ENCODE measurements at places on chromosomes 6 and 20. TPM values are rescaled to one million over a fixed set of nuclear protein-coding genes. Genes with fewer than 3 reads are reported as not detected.

The FOXF2 gene
- not detected for total RNA-seq

GRCh38 chr6:127481111-127481510 lies 21.9 kb upstream of the KIAA0408 start:
- no peaks in the 10 kb centered on the region for H3K36me3 ChIP-seq
- DNase-seq = no peak
- H3K4me1 ChIP-seq = no peaks in the 10 kb centered on the region
- H3K27ac ChIP-seq = no peak overlapping the region

- no peaks in the 10 kb centered on the region for H3K4me1 ChIP-seq
- no peak for DNase-seq
- H3K4me3 ChIP-seq = no peak overlapping the region
- H3K27me3 ChIP-seq = no peaks in the 10 kb centered on the region
These were observed 8.6 kb downstream of the HNF4A start for GRCh38 chr20:44364068-44364467.

DNA sequence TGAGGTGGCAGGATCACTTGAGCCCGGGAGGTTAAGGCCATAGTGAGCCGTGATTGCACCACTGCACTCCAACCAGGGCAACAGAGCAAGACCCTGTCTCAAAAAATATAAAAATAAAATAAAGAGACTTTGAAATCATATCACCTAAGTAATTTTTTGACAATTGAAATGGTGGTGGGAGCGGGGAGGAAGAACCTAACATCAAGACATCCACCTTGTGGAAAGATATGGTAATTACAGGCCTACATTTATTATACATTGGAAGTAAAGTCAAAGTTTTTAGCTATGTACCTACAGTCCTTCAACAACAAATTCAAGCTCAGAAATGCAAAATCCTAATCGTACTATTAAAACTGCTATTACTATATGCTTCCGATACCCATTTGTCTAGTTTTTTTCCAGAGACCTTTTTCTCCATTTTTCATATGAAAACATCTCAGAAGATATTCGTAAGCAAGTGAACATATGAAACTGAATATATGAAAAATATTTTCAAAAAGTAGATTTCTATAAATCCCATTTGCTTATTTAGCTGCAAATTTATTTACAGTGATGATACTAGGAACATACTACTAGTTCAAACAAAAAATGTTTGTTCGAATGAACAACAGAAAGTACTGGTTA lies 83.3 kb downstream of the SYCP2 start:
- H3K36me3 ChIP-seq = no peaks in the 10 kb centered on the region
- H3K27ac ChIP-seq = no peak overlapping the region
- peaks cover 23% of the 10 kb centered on the region for H3K27me3 ChIP-seq
- DNase-seq = peak; percentile 28
- H3K4me1 ChIP-seq = no peaks in the 10 kb centered on the region

GRCh38 chr6:148140772-148141557 lies 201.7 kb upstream of the SASH1 start:
- no peaks in the 10 kb centered on the region for H3K36me3 ChIP-seq
- no peak overlapping the region for H3K27ac ChIP-seq
- H3K4me1 ChIP-seq = peaks cover under 1% of the 10 kb centered on the region
